NCI-H1436 treated with DMSO at 0.1 percent for 48 hours (cell line): ENCODE measurements at places on chromosomes 1 and 21.
A peak's percentile ranks its signal among the peaks of the same experiment; 100 is the strongest.

DNA sequence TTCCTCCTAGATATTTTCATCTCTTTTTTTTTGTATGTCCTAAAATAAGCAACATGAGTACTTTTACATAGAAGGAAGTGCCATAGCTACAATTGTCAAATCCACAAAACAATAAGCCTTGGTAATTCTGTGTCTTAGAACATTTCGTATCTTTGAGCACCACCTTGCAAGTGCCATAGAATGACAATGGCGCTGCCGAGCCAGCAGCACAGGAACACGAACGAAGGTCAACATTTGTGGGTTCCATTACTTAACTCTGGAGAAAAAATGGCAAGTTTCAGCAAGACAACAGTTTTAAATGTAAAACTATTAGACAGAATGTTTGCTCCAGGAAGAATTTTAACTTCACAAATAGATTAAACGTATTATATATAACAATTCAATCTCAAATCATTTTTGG lies 222.1 kb downstream of the CHRM3 start:
- no peak for DNase-seq

DNA sequence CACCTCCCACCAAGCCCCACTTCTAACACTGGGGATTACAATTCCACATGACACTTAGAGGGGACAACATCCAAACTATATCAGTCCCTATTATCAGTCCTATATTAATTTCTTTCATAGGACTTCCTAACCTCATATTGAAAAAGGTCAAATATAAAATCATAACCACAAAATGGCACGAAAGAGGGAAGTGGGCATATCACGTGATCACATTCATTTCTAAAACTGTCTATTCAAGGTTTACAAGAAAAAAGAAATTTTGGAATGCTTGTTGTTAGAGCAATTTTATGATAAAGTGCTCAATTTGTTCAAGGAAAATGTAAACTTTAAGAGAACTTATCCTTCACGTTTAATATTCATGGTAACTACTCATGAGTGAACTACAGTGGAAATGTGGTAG lies 13.2 kb upstream of the CDC7 start:
- no peak for DNase-seq

DNA sequence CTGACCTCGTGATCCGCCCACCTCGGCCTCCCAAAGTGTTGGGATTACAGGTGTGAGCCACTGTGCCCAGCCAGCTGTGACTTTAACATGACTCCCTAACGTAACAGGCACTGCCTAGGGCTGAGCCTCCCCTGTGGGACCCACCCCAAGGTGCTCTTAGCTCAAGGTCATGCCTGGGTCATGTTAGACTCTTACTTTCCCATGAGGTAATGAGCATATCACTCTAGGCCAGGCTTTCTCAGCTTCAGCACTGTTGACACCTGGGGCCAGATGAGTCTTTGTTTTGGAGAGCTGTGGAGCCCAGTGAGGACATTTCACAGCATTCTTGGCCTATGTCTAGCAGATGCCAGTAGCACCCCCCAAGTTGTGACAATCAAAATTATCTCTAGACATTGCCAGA lies 4.5 kb downstream of the NECAP2 start:
- DNase-seq, result no peak

DNA sequence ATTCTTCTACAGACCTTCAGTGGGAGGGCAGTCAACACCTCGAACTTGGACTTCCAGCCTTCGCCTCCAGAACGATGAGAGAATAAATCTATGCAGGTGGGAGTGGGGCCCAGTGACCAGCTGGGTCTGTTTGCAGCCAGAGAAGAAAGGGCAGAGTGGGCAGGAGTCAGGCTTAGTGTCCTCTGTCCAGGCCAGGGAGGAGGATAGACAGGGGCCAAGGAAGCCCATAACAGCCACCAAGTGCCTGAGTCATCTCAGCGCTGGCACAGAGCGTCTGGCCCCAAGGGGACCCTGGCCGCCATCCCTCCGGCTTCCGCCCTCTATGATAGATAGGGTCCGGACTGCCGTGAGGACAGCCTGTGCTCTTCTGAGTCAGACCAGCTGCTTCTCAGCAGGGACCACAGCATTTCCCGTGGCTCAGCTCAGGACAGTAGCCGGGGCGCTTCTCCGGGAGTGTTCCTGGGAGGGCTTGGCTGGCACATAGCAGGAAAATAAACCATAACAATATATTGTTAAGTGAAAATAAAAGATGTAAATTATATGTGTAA lies 133.1 kb upstream of the C1orf174 start:
- no peak for DNase-seq

- no peak for DNase-seq
These were observed 13.5 kb downstream of the MAP3K21 start for GRCh38 chr1:233340966-233341516.

DNA sequence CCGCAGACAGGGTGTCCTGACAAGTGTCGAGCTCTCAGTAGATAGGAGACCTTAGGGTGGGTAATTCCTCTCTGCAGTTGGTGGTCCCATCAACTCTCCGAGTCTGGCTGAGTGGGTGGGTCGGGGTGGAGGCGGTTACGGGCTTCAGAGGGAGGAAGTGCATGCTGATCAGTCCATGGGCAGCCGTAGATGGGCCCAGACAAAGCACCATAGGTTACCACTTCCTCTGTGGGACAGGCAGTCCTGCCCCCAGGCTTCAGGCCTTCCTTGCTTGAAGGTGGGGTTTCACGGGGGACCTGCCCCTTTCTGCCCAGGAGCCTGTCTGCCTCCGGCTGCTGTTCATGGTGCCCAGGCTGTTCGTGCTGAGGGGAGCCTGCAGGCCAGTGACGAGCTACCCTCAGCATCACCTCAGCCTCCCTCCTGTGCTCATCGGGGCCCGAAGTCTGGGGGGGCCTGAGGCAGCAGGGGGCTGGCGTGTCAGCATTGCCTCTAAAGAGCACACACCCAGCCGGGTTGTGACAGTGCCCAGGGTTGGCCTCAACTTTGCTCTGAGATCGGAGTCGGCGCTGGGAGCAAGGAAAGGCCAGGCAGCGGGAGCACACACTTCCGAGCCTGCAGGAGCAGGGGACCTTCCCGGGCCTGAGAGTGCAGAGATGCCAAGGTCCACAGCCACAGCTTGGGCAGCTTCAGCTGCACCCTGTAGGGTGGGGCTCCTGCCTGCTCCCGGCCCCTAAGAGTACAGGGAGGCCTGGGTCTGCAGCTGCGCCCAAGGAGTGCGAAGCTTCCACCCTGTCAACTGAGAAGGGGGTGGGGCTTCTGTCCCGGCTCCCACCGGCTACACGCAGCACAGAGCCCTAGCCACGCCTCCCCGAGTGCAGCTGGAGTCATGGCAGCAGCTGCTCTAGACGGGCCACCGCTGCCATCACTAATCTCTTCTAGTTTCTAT lies 225.4 kb upstream of the NRIP1 start:
- DNase-seq, result peak; percentile 8

GRCh38 chr1:228066416-228066815 lies 16.1 kb upstream of the ARF1 start:
- no peak for DNase-seq

DNA sequence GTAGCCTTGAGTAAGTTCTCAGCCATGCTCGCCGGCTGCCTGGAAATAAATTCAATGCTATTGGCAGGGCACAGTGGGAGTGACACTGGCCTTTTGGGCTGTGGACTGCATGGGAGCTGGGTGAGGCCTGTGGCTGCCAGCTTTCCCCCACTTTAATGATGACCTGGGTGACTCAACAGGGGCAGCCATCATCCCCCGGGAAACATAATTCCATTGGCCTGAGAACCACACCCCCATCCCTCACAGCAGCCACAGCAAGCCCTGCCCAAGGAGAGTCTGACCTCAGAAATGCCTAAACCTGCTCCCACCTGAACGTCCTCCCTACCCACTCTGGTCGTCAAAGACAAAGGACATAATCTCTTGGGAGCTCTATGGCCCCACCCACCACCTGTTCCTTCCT lies 384.0 kb downstream of the LTN1 start:
- no peak for DNase-seq

DNA sequence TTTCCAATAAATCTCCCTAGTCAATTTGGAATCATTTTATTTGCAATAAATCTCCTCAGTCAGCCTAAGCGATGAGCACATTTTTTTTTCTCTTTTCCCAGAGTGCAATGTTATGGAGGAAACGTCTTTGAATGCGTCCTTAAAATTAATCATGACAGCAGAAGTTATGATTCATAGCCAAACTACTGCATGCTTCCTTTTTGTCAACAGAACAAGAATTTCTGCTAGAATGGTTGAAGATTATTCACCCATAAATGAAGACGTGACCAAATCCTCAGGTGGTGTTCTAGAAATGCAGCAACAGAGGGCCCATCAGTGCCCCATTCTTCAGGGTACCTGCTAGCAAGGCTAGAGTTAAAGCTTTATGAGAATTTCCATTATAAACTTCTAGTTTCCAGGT lies 407.9 kb upstream of the PKN2 start:
- DNase-seq, result no peak
